ENCODE measurements at places on chromosomes 16 and 17.

GRCh38 chr17:75668489-75668888, 1.4 kb downstream of the SAP30BP start:
- DNase-seq, result no peak

DNA sequence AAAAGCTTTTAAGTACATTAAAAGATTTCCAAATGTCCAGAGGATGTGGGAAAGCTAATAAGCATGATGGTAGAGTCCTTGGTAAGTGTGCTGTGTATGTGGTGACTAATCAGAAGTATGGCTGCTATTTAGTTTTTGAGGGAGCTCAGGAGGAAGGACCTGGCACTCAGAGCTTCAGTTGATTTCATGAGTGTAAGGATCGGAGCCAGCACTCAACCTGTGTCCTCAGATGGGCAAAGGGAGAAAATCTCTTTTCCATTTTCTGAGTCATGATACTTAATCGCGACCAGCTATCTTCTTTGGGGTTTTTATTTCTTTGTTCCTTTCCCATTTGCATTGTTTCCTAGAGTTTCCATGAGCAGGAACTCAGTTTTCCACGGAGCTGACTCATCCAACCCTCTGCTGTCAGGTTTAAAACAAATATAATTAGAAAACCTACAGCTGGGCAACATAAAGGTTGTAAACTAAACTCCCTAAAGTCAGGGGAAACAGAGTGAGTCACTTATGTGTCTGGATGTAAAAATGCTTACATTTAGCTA, 125.4 kb downstream of the MAP2K6 start:
- DNase-seq, result peak; percentile 70

DNA sequence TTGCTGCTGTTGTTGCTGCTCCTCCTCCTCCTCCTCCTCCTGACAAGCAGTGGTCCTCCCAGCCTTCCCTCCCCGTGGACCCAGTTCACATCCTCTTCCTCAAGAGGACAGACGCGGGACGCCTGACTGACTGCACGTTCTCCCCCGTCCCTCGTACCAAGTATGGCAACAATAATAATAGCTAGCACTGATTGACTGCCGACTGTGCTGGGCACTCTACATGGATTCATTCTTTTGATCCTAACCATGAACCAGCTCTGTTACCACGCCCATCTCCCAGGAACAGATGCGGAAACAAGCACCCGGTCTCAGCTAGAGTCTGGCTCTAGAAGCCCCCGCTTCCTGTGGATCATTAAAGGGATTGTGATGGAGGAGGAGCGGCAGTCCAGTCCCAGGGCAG, 78.0 kb downstream of the GNAO1 start:
- DNase-seq, result no peak

DNA sequence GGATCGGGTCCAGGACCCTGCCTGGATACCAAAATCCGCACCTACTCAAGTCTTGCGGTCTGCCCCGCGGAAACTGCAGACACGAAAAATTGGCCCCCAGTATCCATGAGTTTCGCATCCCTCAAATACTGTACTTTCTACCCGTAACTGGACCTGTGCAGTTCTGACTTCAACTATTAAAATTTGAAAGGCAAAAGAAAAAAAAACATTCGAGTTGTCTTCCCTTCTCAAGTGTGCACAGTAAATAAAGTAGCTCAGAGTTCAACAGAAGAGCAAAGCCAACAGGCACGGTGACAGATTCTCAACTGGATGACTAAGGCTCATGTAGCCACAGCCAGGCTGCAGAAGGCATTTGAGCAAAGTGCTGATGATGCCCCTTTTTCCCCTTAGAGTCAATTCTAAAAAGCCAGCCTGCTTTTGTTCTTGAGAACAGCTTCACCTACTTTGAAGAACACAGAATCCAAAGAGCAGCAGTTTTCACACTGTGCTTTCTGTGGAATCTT, 32.5 kb downstream of the MARF1 start:
- DNase-seq, result no peak

GRCh38 chr16:15509593-15510535, 75.5 kb downstream of the BMERB1 start:
- DNase-seq, result no peak

GRCh38 chr17:31582151-31582907, 190.9 kb downstream of the RAB11FIP4 start:
- DNase-seq, result no peak

GRCh38 chr16:4101421-4102219, 14.6 kb downstream of the ADCY9 start:
- no peak for DNase-seq

DNA sequence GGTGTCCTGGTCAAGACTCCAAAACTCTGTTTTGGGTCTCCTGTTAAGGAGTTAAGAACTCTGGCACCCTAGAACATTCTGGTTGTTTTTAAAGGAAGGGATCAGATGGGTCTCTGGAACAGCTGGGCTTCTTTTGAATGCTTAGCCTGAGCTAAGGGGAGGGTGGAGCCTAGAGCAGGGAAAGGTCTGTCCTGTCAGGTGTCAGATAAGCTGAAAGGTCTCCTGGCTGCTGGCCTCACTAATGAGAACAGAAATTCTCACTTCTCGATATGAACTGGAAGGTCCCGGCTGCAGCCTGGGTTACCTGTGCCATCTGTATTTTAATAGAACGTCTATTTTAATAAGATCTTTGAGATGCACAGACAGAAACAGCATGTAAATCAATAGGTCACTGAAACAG, 69.0 kb downstream of the RAP1GAP2 start:
- no peak for DNase-seq

DNA sequence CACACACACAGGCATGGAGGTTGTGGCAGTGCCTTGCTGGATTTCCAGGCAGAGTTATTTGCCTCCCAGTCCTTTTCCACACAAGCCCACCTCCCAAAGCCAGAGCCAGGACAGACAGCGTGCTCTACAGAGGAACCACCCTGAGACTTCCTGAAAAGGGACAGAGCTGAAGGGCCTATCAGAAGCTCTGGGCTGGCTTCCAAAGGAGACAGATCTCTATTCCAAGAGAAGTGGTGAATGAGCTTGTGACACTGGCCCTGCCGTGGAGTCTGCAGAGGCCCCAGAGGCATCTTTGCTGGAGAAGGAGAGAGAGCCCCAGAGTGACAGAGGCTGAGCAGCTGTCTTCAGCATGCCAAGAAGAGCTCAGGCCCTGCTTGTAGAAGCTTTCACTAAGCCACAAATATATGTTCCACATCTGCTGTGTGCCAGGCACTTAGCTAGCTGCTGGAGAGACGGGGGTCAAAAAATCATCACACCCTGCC, 8.3 kb upstream of the LPCAT2 start:
- DNase-seq, result no peak

- DNase-seq, result peak; percentile 83
These were observed at the start of gene NDEL1 for GRCh38 chr17:8435245-8436168. TSS of gene NDEL1 (plus strand) at chr17:8435884. CDS start at chr17:8444272, 8,388 bp downstream.

DNA sequence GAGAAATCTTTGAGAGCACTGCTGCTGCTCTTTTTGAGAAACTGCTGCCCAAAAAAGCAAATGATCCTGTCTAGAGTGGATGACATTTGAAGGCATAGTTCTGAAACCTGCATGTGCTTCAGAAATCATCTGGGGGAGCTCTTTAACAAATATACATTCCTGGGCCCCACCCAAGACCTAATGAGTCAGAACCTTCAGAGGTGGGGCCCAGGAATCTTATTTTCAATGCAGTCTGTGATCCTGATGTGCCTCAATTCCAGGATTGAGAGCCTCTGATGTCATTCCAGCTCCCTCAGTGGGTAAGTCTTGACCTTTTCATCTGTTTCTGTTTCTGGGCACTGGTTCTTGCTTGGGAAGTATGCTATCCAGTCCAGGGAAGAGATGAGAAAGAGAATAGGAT, 42.3 kb downstream of the HNF1B start:
- no peak for DNase-seq

DNA sequence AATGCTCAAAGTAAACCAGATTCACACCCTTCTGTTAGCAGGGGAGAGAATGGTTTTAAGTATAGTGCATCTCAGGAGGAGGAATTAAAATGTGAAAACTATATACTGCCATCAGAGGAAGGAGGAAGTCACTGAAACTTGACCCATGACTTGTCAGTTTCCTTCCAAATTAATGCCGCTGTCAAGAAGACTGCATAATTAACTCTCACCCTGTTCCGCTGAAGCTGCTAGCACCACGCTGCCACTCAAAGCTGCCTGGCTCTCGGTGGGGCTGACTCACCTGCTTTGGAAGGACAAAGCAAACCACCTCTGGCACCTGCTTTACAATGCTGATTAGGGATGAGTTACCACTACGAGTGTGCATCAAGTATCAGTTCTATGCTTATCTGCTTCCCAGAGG, 37.8 kb upstream of the ULK2 start:
- DNase-seq, result no peak

DNA sequence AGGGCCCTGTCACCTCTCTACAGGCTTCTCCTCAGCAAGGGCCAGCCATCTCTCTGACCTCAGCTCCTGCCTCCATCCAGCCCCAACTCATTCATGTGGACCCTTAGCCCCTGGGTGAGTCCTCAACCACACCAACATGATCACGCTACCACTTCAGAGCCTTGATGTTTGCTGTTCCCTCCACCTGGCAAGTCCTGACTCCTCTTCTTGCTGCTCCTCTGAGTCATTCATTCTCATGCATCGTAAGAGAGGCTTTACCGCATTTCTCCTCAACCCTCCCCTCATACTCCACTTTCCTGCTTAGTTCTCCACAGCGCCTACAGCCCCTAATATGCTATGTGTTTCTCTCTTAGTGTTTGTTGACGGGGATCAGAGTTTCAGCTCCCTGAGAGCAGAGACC, 99.9 kb downstream of the C17orf67 start:
- DNase-seq, result no peak

DNA sequence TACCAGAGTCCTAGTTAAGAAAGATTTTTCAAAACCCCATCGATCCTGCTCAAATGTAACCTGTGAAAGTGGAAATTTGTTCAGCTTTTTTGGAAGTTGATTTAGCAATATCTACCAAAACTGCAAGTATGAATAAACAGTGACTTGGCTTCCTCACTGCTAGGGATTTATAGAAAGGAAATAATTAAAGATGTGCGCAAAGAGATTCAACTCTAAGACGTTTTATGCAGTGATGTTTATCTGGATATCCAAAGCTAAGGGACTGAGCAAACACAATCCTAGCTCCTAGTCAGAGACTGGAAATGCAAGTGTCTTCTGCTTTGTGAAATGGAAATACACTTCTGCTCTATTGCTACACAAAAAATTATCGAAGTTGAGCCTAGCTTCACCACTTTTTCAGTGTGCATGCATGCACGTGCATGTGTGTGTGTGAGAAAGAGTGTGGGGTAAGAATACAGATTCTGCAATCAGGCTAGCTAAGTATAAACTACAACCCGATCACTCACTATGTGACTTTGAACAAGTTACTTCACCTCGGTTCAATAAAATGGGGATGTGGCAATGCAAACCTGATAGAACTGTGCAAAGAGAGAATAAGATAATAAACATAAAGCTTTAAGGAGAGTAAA, 52.1 kb upstream of the FOXF1 start:
- no peak for DNase-seq

DNA sequence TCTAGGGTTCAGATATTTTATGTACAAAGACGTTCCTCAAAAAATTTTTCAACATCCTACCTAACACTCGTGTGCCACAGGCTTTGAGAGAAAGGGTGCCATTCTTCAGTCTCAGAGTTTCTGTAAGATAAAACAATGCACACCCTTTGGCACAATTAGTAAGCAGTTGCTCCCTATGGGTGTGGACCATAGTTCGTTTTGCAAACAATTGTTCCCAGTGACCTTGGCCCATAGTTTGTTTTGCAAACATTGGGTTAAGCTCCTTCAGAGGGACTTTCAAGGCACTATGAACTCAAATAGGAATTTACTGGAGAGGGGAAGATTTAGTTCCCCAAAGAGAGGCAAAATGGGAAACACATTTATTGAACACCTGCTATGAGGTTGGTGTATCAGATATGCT, 220.3 kb upstream of the CA10 start:
- no peak for DNase-seq

DNA sequence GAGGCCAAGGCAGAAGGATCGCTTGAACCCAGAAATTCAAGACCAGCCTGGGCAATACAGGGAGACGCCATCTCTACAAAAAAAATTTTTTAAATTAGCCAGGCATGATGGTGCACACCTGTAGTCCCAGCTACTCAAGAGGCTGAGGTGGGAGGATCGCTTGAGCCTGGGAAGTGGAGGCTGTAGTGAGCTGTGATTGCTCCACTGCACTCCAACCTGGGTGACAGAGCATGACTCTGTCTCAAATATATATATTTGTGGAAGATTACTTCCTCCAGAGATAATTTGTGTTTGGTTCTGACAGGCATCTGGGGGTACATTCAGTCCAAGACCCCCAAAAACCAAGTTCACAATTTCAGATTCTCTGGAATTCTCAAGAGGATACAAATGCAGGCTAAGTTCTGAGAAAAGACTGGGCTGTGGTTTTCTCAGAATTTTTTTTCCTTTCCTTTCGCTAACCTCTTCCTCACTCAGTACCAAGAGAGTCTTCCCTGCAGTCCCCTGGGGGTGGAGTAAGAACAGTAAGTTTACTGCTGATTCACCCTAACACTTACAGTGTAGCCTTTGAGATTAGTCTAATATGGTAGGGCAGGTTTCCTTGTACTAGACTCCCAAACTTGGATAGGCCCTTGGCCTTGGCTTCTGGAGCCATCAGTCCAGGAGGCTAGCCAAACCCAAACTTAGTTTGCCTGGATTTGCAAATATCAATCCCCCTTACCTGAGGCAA, 15.1 kb downstream of the GSDMB start:
- DNase-seq, result no peak

DNA sequence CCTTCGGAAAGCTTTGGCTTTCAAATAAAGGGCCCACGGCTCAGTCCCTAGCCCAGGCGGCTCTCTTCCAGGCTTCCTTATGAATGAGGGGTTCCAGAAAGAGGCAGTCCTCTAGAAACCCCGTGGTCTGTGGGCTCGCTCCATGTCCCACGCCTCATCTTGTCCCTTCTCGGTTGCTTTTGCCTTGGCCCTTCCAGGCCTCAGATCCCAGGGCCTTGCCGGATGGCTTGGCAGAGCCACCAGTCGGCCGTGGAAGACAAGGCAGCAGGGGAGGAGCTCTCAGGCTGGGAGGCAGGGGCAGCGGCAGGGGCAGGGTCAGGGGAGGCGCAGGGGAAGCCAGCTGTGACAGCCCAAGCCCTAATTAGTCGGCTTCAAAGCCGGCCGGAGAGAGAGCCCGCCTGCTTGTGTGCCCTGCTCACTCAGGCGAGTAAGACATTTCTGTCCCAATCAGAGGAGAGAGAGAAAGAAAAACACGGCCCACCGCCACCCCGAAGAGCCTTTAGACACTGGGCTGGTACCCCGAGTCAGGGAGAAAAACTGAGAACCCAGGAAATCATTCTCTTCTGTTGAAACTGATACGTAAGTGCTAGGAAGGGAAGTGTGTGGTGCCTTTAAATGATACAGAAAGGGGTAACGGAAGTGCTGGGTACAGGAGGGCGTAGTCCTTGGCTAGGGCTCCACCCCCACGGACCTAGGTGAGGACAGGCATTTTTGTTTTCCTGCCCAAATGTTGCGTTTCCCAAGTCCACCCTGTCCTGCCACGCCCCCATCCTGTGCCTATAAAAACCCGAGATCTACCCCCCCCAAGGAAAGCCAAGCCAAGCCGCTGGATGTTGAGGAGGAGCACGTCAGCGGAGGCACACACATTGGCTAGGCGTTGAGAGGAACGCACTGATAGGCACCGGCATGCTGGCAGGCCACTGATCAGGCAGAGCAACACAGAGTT, 27.8 kb upstream of the MEIOC start:
- peak; percentile 50 for DNase-seq

- DNase-seq, result no peak
These were observed 21.9 kb downstream of the SEC14L5 start for GRCh38 chr16:4979736-4980660.

GRCh38 chr17:53818929-53819328, 3.8 kb upstream of the KIF2B start:
- DNase-seq, result no peak
